Coronary artery (tissue), 2 donors: ENCODE measurements at places on chromosomes 6 and 20.

GRCh38 chr20:50588034-50588736, 78.0 kb downstream of the PTPN1 start:
- DNase-seq, result no peak

DNA sequence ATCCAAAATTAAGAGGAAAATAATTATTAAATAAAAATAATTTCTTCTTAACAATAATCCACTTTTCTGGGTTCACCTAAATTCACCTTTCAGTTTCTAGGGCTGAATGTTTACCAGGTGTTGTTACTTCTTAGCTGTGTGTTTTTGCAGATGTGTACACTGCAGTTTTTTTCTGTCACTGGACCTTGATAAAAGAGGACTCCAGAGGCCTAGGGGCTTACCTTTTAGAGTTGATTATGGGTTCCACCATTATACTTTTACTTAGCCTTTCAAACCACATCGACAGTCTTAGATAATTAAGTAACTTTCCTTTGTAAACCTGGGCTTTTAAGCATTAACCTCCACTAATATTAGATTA, 766.5 kb downstream of the BCKDHB start:
- DNase-seq, result no peak

DNA sequence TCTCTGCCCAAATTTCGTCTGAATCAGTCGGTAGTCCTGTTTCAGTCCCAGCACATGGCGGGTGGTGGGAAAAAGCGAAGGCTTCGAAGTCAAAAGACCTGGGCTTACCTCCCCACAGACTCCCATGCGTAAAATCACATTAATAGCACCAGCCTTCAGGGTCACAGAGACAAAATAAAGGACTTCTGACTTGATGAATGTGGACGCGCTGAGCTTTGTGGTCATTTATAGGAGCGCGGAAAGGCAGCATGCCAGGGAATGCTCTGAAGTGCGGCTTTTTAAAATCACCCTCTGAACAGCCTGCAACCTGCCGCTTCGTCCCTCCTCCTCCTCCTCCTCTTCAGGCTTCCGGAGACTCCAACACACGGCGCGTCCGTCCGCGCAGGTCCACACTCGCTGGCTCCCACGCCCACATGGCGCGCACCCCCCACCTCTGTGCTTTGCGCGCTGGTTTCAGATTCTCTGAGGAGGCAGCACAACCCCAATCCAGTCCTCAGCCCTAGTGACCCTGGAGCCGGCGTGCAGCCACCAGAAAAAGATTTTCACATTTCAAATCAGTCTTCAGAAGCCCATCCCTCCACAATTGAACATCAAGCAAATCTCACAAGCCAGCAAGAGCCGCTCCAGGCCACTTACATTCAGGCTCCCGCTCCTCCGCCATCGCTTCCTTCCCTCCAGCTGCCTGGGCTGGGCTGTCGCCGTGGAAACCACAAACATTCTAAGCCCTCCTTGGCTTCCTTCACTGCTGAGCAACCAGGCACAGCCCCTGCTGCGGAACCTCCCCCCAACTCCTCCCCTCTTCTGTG, at the start of gene C6orf118:
Gene C6orf118, minus strand, starts transcription at position 680 of the 806 bp plus-strand sequence. Its CDS starts 19 bp downstream, at position 661.
- DNase-seq, result no peak

- no peak for DNase-seq
Measured at GRCh38 chr6:56708810-56709597, 66.3 kb upstream of the DST start.

DNA sequence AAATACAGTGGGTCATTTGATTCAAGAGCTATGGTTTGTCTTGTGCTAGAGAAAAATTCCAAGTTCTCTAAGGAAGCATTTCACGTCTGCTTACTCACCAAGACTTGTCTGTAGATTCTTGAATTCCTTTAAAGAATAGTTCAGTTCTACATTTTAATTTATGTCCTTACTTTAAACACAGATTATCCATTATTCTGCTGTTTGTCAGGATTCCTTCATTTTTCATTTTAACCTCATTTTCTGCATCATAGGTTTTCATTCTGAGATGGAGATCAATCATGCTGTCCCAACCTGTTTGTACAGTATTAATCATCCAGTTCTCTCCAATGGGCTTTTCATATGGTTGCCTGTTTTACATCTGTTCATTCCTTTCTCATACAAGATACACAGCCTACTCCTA, 24.5 kb upstream of the POPDC3 start:
- no peak for DNase-seq

- DNase-seq, result no peak
Measured at GRCh38 chr6:148528292-148528691, 185.7 kb downstream of the SASH1 start.

DNA sequence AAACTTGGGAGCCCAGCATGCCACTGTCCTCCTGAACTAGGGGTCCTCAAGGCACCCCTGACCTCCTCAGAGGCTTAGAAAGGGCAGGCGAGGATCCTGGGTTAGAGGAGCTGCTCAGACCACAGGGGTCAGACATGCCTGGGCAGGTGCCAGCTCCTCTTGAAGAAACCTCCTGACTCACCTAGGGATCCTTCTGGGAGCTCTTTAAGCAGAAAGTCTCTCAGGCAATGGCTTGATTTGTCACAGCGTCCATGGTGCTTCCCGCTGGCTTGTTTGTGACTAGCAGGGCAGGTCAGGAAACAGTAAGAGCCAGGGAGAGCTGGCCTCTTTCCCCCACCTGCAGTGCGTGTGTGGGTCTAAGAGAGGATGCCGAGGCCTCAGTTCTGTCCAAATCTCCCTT, 174.5 kb upstream of the SNX9 start:
- DNase-seq, result no peak

GRCh38 chr6:33123732-33124524, 48.1 kb downstream of the HLA-DPB1 start:
- DNase-seq, result no peak

- no peak for DNase-seq
Measured at GRCh38 chr20:51660672-51661608, 107.2 kb downstream of the ATP9A start.

GRCh38 chr6:111605100-111605751, 452 bp downstream of the TRAF3IP2 start:
- DNase-seq, result peak; percentile 93

GRCh38 chr6:85865420-85866369, 223.0 kb upstream of the SYNCRIP start:
- DNase-seq, result no peak

- no peak for DNase-seq
Measured at GRCh38 chr6:142387997-142388815, 86.4 kb downstream of the ADGRG6 start.

- DNase-seq, result no peak
Measured at GRCh38 chr6:137928286-137928685, 61.2 kb downstream of the TNFAIP3 start.

GRCh38 chr20:6590891-6591637, 176.4 kb upstream of the BMP2 start:
- no peak for DNase-seq

- DNase-seq, result no peak
Measured at GRCh38 chr6:143966312-143966711, 41.7 kb downstream of the PLAGL1 start.

DNA sequence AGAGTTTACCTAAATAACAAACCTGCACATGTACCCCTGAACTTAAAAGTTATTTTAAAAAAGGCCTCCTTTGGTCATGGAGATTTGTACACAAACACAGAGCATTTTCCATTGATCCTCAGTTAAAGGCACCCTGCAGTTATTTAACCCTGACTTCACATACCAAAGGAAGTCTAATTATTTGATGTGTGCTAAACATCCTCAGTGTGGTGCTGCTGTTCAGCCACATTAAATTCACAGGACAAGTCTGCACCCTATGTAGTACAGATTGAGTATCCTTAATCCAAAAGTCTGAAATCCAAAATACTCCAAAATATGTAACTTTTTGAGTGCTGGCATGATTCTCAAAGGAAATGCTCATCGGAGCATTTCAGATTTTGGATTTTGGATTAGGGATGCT, 21.4 kb downstream of the KCNQ5 start:
- DNase-seq, result no peak

- DNase-seq, result no peak
Measured at GRCh38 chr20:44113618-44114376, 73.2 kb downstream of the JPH2 start.

DNA sequence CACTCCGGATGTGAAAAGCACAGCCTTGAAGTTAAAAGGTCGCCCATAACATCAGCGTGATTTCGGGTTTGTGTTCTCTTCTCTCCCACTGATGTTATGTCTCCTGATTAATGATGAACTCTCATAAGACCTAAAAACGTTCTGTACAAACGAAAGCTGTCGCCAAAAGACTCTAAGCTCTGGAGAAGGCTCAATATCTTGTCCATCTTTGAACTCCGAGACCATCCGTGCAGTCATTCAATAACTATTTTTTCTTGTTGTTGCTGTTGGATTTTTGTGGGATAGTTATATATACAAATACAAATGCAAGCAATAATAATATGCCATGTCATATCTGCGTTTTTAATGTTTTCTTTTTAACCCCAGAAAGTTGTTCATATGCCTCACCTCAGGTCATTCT, 291.8 kb upstream of the MARCKS start:
- DNase-seq, result no peak

DNA sequence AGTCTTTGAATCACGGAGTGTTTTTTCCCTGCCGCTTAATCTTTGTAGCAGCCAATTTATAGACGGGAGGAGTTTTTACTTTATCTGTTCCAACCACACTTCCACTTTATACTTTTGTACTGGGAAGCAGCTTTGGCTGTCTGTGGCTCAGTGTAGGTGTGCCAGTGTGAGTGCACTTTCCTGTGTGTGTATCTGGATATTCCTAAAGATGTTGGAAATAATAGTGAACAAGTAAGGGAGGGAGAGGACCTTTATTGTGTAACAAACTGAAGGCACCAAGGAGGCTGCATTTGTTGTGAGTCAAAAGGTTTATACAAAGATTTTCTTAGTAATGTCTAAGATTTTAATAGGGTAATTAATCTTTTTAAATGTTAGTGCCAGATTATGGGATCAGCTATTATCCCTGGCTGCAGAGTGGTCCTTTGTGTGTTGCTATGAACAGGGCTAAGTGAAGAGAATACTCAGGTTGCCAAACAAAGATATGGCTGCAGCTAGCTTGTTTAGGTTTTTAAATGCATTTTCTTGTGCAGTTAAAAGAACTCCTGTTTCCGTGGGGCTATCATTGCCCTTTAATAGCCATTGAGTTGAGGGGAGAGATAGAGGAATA, 226.3 kb downstream of the RNF144B start:
- DNase-seq, result no peak

- DNase-seq, result no peak
Measured at GRCh38 chr6:112831022-112831421, 483.9 kb downstream of the RFPL4B start.

- DNase-seq, result no peak
Measured at GRCh38 chr6:15989397-15989796, 139.5 kb upstream of the MYLIP start.

- DNase-seq, result no peak
Measured at GRCh38 chr6:144321839-144322591, 36.9 kb downstream of the UTRN start.

DNA sequence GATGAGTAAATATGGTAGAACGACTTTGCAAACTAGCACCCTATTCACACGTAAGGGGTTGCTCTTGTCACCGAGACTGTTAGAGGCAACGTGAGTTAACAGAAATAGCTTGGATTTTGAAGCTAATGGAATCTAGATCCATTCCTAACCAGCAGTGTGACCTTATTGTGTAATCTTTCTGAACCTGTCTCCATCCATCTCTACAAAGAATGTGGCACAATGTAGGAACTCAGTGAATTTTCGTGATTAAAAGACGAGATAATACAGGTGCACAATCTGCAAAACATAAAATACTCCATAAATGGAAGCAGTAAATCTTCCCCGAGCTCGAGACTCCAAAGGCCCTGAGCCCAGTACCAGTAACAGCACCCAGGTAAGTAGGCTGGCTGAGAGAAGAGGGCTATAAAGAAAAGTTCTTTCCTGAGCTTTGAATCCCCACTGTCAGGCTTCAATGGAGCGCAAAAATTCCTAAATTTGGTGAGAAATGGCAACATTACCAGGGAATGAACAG, 801 bp upstream of the KIFC1 start:
- no peak for DNase-seq

DNA sequence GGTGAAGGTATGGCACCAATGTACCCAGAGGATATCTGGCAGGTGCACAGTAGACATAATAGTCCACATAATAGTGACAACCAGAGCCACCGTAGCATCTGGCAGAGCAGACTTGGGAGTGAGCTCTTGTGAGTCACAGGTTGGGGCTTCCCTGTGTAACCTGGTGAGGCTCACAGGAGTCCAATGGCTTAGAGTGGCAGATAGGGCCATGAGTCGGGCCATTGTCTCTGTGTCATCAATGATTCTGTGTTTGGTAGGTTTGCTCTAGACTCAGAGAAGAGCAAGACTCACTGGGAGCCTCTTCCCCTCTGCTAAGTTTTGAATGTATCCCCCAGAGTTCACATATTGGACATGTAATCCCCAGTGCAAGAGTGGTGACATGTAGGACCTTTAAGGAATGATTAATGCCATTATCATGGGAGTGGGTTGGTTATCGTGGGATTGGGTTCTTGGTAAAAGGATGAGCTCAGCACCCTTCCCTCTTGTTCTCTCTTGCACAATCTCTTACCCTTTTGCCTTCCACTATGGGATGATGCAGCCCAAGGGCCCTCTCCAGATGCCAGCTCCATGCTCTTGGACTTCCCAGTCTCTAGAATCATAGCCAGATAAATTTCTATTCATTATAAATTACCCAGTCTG, 22.6 kb upstream of the SIRPA start:
- no peak for DNase-seq

- DNase-seq, result no peak
Measured at GRCh38 chr20:4152696-4153235, 137.4 kb upstream of the RNF24 start.

DNA sequence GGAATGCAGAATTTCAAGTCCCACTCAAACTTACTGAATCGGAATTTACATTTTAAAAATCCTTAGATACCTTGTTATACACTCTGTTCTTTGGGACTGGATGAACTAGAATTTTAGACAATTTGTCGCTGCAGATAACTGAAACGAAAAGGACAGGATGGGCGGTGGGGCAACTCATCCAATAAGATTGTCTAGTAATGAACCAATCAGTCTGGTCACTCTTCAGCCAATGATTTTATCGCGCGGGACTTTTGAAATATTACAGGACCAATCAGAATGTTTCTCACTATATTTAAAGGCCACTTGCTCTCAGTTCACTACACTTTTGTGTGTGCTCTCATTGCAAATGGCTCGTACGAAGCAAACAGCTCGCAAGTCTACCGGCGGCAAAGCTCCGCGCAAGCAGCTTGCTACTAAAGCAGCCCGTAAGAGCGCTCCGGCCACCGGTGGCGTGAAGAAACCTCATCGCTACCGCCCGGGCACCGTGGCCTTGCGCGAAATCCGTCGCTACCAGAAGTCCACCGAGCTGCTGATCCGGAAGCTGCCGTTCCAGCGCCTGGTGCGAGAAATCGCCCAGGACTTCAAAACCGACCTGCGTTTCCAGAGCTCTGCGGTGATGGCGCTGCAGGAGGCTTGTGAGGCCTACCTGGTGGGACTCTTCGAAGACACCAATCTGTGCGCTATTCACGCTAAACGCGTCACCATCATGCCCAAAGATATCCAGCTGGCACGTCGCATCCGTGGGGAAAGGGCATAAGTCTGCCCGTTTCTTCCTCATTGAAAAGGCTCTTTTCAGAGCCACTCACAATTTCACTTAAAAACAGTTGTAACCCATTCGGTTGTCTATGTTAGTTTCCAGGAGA, 41.9 kb upstream of the HFE start:
- DNase-seq, result peak; percentile 81

GRCh38 chr6:34568341-34569201, 12.4 kb upstream of the SPDEF start:
- DNase-seq, result no peak

GRCh38 chr6:128712898-128713297, 170.0 kb upstream of the LAMA2 start:
- DNase-seq, result no peak
